Glomerular endothelial cell (primary cell): ENCODE measurements at places on chromosomes 16 and 17. TPM values are rescaled to one million over a fixed set of nuclear protein-coding genes. Genes with fewer than 3 reads are reported as not detected.

Gene BLTP2
- 132 and 154 TPM in 2 replicates for total RNA-seq

Gene PDE6G
- 2.7 and 3.2 TPM in 2 replicates for total RNA-seq

Gene THUMPD1
- 25.2 and 62.5 TPM in 2 replicates for total RNA-seq

Gene TXNDC17
- 177 and 221 TPM in 2 replicates for total RNA-seq

Gene ANKRD40CL
- total RNA-seq: not detected in 2 replicates

Gene MYH8
- total RNA-seq: not detected in 2 replicates

Gene OTOP3
- not detected in 2 replicates for total RNA-seq

Gene NPIPA5
- total RNA-seq: 4.8 and 10.2 TPM in 2 replicates

Gene CIBAR2
- 0.23 TPM in 1 of 2 replicates, not detected in the other for total RNA-seq

Gene AGRP
- not detected in 2 replicates for total RNA-seq

Gene RAMP2
- 6.3 and 23.7 TPM in 2 replicates for total RNA-seq

Gene TNFRSF13B
- total RNA-seq: not detected in 2 replicates

Gene ATAD5
- total RNA-seq: 3.1 and 3.7 TPM in 2 replicates

Gene TLCD3A
- 14.6 and 28.7 TPM in 2 replicates for total RNA-seq

Gene ZSCAN10
- not detected in 2 replicates for total RNA-seq

Gene TNP2
- total RNA-seq: not detected in 2 replicates

Gene PRR35
- not detected in 2 replicates for total RNA-seq

Gene PYY
- 0.64 TPM in 1 of 2 replicates, not detected in the other for total RNA-seq

Gene NOD2
- total RNA-seq: 0.23 and 0.29 TPM in 2 replicates

Gene KCNH6
- total RNA-seq: not detected in 2 replicates

Gene ADAMTS18
- total RNA-seq: 14.5 and 47.5 TPM in 2 replicates

Gene USB1
- 76.5 and 85.7 TPM in 2 replicates for total RNA-seq
